Fibroblast of skin of right quadriceps (primary cell): ENCODE measurements at places on chromosomes 5 and 9.

DNA sequence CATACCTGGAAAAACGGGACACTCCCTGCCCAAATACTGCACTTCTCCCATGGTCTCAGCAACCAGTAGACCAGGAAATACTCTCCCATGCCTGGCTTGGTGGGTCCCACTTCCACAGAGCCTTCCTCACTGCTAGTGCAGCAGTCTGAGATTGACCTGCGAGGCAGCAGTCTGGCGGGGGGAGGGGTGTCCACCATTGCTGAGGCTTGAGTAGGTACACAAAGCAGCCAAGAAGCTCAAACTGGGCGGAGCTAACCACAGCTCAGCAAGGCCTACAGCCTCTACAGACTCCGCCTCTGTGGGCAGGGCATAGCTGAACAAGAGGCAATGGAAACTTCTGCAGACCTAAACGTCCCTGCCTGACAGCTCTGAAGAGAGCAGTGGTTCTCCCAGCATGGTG is 191.5 kb upstream of the FTMT start:
- DNase-seq = no peak

- peak; percentile 32 for DNase-seq
These were observed 6.9 kb upstream of the TPM2 start for GRCh38 chr9:35696520-35697215.

DNA sequence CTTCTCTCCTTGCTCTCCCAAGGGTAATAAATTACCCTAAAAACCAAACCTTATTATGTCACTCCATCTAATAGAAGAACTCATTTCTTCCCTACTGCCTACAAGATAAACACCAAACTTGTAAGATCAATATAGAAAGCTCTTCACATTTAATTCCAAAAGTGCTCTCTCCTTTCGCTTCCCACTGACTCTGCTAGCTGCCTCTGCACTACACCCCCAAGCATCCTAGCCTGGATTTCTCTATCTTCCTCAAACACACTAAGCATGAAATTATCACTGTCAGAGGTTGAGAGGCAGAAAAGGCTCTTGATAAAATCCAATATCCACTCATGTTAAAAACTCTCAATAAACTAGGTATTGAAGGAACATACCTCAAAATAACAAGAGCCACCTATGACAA is 162.4 kb downstream of the KCNN2 start:
- DNase-seq = no peak

DNA sequence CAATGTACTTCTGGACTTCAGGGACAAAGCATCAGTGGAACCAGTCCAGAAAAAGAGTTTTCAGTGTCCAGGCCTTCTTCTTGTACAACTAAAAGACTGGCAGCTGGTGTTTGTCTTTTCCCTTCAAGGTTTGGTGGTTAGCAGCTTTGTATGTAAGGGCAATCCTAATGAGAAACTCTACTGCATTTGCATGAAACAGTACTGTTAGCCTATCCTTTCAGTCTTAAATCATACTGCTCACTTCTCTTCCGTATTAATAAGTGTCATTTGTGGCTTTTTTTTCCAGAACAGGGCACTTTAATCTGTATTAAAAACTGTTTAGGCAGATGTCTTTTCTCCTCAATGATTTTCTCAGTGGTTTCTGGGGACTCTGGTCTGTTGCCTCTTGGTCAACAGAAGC is 48.9 kb downstream of the FAM174A start:
- no peak for DNase-seq

GRCh38 chr5:142181547-142182163 is 73.1 kb downstream of the NDFIP1 start:
- no peak for DNase-seq

GRCh38 chr5:107337281-107337680 is 333.5 kb downstream of the EFNA5 start:
- peak; percentile 16 for DNase-seq

DNA sequence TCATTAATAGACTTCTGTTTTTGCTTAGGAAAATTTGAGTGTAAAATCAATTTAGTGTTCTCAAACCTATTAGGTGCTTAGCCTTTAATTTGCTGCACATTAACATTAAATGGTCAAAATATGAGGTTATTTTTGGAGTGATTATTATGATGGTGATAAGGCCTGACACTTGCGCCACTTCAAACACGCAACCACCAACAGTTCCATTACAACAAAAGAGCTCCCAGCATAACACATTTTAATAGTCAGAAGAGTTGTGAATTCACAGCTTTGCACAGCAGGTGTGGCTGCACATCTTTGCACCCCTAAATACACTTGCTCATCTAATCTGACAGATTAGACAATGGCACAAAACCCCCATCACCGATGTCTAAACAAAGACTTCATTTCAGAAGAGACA is 940.7 kb downstream of the NR2F1-AS1 start:
- DNase-seq = no peak

DNA sequence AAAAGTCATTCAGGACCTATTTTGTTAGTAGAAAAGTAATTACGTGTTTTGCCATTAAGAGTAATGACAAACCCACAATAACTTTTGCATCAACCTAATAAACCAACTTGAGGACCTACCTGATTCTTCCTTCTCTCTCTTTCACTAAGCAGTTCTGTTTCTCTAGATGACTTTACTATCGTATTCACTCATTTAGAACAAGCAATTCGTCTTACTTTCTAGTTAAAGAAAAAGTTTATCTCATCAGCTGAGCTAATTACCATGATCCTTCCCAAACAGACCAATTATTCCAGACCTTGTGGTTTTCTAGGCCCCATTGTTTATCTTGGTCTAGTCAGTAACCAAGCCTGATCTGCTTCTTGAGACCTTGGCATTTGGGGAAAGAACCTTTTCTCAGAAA is 49.6 kb upstream of the PRDM9 start:
- no peak for DNase-seq

- no peak for DNase-seq
These were observed 729 bp upstream of the RORB start for GRCh38 chr9:74496406-74496805.

GRCh38 chr5:75481024-75481423 is 30.4 kb downstream of the CERT1 start:
- no peak for DNase-seq

DNA sequence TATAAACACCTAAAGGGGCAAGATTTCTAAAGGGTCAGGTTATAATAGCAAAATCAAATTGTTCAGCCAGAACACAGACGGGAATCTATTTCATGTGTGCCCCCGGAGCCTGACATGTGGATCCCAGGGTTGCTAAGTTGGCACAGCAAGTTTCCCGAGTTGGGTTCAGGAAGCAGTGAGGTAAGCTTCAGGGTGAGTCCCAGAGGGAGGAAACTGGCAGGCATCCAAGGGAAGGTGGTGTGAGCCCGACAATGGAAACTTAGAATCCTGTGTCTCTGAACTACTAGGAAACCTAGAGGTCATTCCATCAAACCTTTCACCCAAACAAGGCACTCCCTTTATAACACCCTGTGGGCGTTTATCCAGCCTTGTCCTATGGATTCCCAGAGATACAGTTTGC is 98.4 kb downstream of the ADRB2 start:
- DNase-seq = no peak
